Effector memory CD4-positive, alpha-beta T cell (primary cell): ENCODE measurements at places on chromosomes 6 and 20.
A peak's percentile ranks its signal among the peaks of the same experiment; 100 is the strongest.

DNA sequence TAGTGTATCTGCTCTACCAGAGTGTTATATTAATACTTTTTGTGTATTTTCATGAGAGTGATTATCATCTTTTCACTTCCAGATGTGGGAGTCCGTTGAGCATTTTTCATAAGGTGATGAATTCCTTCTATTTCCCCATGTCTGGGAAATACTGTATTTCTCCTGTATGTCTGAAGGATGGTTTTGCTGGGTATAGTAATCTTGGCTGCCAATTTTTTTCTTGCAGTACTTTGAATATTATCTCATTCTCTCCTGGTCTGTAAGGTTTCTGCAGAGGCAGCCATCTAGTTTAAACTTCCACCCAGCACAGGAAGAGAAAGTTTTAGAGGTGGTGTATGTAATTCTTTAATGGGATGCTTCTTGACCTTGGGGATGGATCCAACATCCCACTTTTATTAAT, 15.4 kb upstream of the DYNLRB1 start:
- H3K27me3 ChIP-seq: no peaks in the 10 kb centered on the region
- no peak overlapping the region for H3K4me3 ChIP-seq
- no peak for DNase-seq
- H3K27ac ChIP-seq: no peak overlapping the region

GRCh38 chr6:149211046-149211571, 106.4 kb upstream of the TAB2 start:
- peak overlapping the region; percentile 40 for H3K27ac ChIP-seq
- no peak for DNase-seq

- DNase-seq: no peak
- no peaks in the 10 kb centered on the region for H3K36me3 ChIP-seq
- no peak overlapping the region for H3K4me3 ChIP-seq
- H3K27ac ChIP-seq: no peak overlapping the region
- no peaks in the 10 kb centered on the region for H3K27me3 ChIP-seq
- H3K4me1 ChIP-seq: no peaks in the 10 kb centered on the region
Measured at GRCh38 chr6:147716434-147716833, 207.9 kb downstream of the SAMD5 start.

DNA sequence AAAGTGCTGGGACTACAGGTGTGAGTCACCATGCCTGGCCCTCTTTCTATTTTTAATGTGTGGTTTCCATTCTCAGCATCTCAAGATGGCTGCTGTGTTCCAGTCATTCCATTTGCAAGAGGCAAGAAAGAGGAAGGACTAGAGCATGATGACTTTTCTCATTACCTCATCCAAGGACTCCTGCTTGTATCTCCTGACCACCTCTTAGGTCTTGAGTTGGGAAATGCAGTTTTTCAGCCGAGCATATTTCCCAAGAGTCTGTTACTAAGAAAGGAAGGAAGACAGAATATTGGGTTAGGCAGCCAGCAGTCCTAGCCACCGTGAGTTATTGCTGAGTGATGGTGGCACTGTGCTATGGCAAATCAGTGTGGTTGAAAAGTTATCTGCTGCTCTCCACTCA, 108.4 kb upstream of the INSM1 start:
- H3K4me1 ChIP-seq: no peaks in the 10 kb centered on the region
- H3K4me3 ChIP-seq: no peak overlapping the region
- no peak for DNase-seq
- no peaks in the 10 kb centered on the region for H3K36me3 ChIP-seq

- no peaks in the 10 kb centered on the region for H3K36me3 ChIP-seq
- no peaks in the 10 kb centered on the region for H3K27me3 ChIP-seq
- DNase-seq: no peak
- H3K27ac ChIP-seq: no peak overlapping the region
- peaks cover 18% of the 10 kb centered on the region for H3K4me1 ChIP-seq
Measured at GRCh38 chr6:89410231-89410761, 1.8 kb downstream of the RRAGD start.

DNA sequence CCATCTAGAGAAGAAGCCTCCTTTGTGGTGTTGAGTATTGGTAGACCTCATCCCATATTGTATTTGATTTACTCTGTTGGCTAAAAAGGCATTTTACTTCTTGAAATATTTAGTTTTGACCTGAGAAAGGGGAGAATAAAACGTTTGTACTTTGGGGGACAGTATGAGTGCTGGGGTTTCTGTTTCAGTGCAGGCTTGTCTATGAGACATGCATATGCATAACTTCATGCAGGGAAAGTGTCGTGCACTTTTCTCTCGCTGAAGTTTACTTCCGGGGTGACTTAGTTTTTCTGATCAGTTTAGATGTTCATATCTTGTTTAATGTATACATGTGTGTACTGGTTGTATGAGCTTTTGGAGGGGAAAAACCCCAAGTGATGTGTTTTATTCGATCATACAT, 59.5 kb downstream of the UTRN start:
- H3K27ac ChIP-seq: peak overlapping the region; percentile 82
- H3K4me1 ChIP-seq: peaks cover 47% of the 10 kb centered on the region
- no peaks in the 10 kb centered on the region for H3K27me3 ChIP-seq
- DNase-seq: no peak
- H3K4me3 ChIP-seq: peak overlapping the region; percentile 55

- H3K4me3 ChIP-seq: no peak overlapping the region
- DNase-seq: peak; percentile 27
- H3K36me3 ChIP-seq: no peaks in the 10 kb centered on the region
Measured at GRCh38 chr20:667351-668034, 8.1 kb downstream of the SCRT2 start.
